ENCODE measurements at places on chromosomes 6 and 20. TPM values are rescaled to one million over a fixed set of nuclear protein-coding genes. Genes with fewer than 3 reads are reported as not detected.

DNA sequence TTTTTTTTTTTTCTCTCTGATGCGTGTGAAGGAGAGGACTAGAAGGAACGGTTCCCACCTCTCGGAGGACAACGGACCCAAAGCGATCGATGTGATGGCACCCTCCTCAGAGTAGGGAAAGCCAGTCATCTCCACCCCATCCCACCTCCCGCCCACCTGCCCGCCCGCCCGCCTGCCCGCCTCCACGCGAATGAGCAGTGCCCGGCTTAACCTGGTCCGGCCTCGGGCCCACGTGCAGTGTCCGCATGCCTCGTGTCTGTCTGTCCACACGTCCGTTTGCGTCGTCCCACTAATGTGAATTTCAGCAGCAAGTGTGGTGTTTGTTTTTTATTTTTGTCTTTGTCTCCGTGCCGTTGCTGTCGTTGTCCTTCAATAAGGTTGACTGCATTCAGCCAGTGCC, 42.1 kb upstream of the MYL9 start:
- DNase-seq, result no peak
- H3K36me3 ChIP-seq, result peaks cover 7% of the 10 kb centered on the region
- H3K4me3 ChIP-seq, result no peak overlapping the region
- no peaks in the 10 kb centered on the region for H3K27me3 ChIP-seq
- H3K4me1 ChIP-seq, result no peaks in the 10 kb centered on the region

DNA sequence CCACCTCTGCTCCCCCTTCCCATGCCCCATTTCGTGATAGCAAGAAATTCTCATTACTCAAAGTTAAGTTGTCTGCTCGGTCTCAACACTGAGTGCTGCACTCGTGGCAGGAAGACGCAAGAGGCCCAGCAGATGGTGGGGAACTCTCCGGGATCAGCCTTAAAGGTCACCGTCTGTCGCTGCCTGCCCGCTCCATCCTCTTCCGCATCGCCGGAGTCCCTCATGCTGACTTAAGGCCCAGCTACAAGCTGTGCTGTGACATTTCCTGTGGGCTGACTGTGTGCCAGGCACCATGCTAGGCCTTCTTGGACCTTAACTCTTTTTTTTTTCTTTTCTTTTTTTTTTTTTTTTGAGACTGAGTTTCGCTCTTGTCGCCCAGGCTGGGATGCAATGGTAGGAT, 17.8 kb downstream of the GRM4 start:
- DNase-seq, result no peak
- no peak overlapping the region for H3K4me3 ChIP-seq
- peaks cover 46% of the 10 kb centered on the region for H3K4me1 ChIP-seq
- no peaks in the 10 kb centered on the region for H3K27me3 ChIP-seq
- H3K36me3 ChIP-seq, result no peaks in the 10 kb centered on the region
- no peak overlapping the region for H3K27ac ChIP-seq

The SALL4 gene
- 218 TPM for total RNA-seq

GRCh38 chr6:138038142-138038870, 68.9 kb downstream of the PERP start:
- H3K27me3 ChIP-seq, result no peaks in the 10 kb centered on the region
- H3K27ac ChIP-seq, result no peak overlapping the region
- no peak overlapping the region for H3K4me3 ChIP-seq
- H3K4me1 ChIP-seq, result no peaks in the 10 kb centered on the region
- no peaks in the 10 kb centered on the region for H3K36me3 ChIP-seq
- no peak for DNase-seq

DNA sequence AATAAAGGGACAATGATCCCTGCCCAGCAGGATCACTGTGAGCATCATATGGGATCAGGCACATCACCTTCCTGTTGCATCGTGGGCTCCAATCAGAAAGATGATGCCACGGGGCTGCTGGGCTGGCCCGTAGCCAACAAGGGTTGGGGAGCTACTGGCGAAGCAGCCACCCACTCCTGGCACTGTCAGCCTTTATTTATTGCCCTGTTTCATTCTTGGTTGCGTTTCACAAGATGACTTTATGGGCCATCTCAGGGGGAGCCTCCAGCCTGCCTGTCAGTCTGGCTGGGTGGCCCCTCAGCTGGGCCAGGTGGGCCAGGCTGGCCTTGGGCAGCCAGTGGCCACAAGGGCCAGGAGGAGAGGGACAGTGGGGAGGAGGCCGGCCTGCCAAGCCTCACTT, 17.3 kb downstream of the VSTM2L start:
- H3K4me1 ChIP-seq, result peaks cover 27% of the 10 kb centered on the region
- no peak for DNase-seq
- H3K36me3 ChIP-seq, result no peaks in the 10 kb centered on the region
- H3K27ac ChIP-seq, result no peak overlapping the region
- H3K4me3 ChIP-seq, result no peak overlapping the region

The HTR1B gene
- total RNA-seq, result 0.58 TPM
